ENCODE measurements at places on chromosomes 5 and 9. TPM values are rescaled to one million over a fixed set of nuclear protein-coding genes. Genes with fewer than 3 reads are reported as not detected.

SLC24A2 gene
- total RNA-seq: not detected

CARD9 gene
- 1.2 TPM for total RNA-seq

PCDHB10 gene
- not detected for total RNA-seq

ARSB gene
- total RNA-seq: 15.3 TPM

TAF1L gene
- not detected for total RNA-seq

CER1 gene
- total RNA-seq: not detected

F2R gene
- 10.6 TPM for total RNA-seq

NTRK2 gene
- total RNA-seq: 0.41 TPM

PNPLA7 gene
- 8.2 TPM for total RNA-seq

TAS2R1 gene
- total RNA-seq: not detected

TMEM252 gene
- total RNA-seq: not detected

BHMT2 gene
- total RNA-seq: not detected
